ENCODE measurements at places on chromosomes 12 and 14.

DNA sequence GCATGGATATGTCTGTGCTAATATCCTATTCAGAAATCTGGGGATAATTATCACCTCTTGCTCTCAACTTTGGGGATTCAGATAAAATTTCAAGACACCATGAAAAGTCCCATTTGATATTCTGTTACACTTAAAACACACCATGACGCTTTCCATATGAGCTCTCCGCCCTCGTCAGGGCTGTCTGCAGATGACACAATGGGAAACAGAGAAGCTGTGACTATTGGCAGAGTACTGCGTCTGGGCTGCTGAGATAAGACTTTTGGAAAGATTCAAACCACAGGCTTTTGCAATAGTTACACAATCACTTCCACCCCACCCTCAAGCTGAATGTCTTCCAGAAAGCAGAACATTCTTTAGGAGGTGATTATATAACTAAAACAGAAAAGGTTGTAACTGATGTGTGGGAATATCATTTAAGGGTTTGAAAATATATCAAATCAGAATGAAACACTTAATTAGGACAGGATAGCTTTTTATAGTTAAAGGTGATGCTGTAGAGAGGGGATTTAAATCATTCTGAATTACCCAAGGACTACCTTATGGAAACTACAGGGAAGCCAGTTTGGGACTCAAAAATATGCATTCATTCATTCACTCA, 75.3 kb upstream of the TMPO start:
- DNase-seq: no peak

GRCh38 chr12:7116196-7116595, 7.2 kb upstream of the C1RL start:
- no peak for DNase-seq

GRCh38 chr14:92352158-92352985, 29.4 kb downstream of the SLC24A4 start:
- no peak for DNase-seq

GRCh38 chr12:43277651-43278540, 274.1 kb downstream of the ADAMTS20 start:
- DNase-seq: no peak

DNA sequence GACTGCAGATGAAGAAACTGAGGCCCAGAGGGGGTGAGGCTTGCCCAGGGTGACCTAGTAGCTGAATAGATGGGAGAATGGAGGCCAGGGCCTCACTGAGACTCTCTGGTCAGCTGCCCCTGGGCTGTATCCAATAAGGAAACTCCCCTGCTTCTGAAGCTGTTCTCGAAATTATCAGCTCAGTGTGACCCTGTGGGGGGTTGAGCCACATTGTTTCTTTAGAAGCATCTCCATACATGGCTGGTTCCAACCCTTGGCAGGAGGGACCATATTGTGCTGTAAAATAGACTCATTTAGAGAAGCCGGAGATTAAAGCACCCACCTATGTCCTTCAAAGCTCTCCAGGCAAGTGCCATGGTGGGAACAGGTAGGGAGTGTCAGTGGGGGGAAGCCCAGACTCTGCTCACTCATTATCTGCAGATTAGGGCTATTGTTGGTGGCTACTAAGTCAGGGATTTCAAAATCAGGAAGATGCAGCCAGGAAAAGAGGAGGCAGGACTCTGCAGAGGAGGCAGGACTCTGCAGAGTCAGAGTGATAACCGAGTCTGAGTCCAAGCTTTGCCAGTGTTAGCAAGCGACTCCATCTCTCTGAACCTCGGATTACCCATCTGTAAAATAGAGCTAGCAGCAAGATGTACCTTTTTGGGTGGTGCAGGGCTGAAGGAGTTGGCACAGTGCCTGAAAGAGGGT, 3.5 kb downstream of the SERPINA5 start:
- DNase-seq: no peak

- no peak for DNase-seq
Measured at GRCh38 chr14:100403105-100403504, 80.0 kb downstream of the SLC25A47 start.

DNA sequence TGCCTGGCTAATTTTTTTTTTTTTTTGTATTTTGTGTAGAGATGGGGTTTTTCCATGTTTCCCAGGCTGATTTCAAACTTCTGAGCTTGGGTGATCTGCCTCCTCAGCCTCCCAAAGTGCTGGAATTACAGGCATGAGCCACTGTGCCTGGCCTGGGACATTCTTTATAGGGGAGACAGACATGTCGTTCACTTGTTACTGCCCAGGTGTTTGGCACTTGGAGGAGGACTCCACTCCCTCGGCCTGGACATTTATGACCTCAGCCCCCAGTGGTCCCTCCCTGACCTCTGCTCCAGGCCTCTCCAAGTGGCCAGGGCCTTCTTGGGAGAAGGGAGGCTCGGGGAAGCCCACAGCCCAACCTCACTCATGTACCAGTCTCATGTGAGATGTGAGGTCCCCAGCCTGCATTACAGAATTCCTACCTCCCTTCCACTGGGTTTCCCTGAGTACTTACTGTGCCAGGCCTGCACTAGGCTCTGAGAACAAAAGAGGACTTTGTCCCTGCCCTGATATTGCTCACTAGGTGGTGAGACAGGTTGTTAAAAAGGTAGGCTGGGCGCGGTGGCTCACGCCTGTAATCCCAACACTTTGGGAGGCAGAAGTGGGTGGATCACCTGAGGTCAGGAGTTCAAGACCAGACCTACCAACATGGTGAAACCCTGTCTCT, 9.7 kb upstream of the POP5 start:
- DNase-seq: no peak

GRCh38 chr12:6528539-6529235, 5.6 kb upstream of the GAPDH start:
- no peak for DNase-seq

- DNase-seq: no peak
Measured at GRCh38 chr14:59123975-59124374, 64.5 kb upstream of the DAAM1 start.

DNA sequence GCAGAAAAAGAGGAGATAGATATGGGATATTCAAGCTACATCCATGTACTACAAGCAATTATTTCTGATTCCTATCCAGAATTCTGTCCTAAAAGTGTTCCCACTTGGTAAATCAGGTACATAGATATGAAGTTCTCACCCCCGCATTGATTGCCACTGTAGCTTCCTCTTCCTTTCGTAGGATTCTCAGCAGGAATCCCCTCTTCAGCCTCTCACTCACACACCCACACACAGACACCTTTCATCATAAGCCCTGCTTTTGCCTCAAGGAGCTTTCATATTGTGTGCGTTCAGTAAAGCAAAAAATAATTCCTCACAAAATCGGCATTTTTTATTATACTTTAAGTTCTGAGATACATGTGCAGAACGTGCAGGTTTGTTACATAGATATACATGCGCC, 69.8 kb downstream of the ANO4 start:
- no peak for DNase-seq

DNA sequence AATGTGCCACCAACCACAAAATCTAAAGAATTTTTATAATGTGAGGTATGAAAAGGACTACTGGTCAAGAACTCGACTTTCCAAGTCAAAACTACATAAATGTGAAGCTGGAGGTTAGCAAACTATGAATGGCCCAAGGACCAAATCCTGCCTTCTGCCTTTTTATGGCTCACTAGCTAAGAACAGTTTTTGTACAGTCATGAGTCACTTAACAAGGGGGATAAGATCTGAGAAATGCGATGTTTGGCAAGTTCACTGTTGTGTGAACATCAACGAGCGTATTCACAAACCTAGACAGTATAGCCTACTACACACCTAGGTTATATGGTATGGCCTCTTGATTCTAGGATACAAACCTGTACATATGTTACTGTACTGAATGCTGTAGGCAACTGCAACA, 28.2 kb downstream of the FERMT2 start:
- no peak for DNase-seq

DNA sequence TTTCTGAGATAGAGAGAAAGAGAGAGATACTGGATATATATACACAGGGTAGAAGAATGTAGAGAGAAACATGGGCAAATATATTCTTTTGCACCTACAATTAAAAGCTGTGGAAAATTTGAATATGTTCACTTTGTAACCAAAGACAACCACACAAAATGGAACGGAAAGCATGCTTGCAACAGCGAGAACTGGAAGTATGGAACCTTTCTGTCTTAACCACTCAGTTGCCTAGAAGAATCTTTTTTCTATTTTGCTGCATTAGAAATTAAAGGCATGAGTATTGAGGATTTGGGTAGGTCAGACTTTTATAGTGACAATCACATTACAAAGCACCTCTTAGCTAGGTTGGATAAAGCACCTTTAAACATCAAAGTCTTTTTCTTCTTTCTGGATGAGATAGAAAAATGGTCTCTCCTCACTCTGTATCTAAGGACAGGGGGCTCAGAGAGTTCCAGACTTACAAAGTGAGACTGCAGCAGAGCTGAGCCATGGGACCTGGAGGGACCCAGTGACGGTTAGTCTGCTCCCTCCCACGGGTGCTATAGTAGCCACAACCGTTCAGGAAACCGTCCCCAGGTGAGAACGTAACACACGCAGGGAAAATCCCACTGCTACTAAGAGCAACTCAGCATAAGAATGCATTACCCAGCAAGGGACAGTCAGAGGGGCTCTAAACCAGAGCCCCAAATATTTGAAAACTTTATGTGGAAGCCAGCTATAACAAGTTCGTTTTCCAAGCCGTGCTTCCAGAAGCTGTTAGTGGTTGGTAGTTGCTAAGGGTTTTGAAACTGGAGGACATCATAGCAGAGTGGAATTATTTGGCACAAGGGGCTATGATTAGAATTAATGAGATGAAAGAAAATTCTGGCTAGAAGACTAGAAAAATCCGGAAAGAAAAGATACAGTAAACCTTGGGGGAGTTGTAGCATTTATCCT, 97.1 kb downstream of the DAD1 start:
- no peak for DNase-seq

- no peak for DNase-seq
Measured at GRCh38 chr12:76002598-76003354, 28.8 kb downstream of the PHLDA1 start.

- DNase-seq: no peak
Measured at GRCh38 chr12:96051756-96052485, 16.5 kb upstream of the LTA4H start.

- no peak for DNase-seq
Measured at GRCh38 chr12:114767084-114767760, 83.2 kb upstream of the TBX3 start.

GRCh38 chr14:100117026-100117425, 42.4 kb downstream of the DEGS2 start:
- DNase-seq: no peak

GRCh38 chr12:15428632-15429031, 106.3 kb downstream of the PTPRO start:
- no peak for DNase-seq

DNA sequence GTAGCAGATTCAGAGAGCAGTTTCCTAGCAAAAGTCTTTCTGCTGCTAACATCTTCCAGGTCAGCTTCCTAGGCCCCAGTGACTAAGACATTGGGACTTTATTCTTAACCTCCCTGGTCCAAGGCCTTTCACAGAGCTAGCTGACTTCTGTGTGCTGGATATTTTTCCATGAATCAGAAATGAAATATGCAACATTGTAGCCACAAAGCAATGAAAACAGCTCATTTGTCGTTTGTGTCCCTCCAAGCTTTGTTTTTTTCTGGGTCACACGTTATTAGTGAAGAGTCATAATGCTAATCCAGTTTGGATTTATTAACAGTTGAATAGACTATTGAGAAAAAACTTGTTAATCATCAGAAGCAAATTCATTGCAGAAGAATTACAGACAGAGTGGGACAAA, 82.4 kb downstream of the ARF6 start:
- no peak for DNase-seq

GRCh38 chr14:96536807-96537206, 34.6 kb downstream of the PAPOLA start:
- no peak for DNase-seq

DNA sequence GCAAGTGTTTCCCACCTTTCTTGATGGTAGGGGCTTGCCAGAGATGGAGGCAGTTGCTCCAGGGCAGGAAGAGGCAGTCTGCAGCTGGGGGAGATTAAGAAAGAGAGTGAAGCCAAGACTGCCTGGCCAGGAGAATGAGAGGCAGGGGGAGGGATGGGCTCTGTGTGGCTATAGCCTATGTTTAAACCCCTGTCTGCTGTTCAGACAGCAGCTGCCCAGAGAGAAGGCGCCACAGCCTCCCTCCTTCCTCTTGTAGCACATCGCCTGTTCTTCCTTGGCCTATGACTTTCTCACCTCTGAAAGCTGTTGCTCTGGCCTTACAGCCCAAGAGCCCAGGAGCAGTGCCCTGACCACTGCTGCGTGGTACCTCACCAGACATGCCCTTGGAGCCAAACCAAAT, 61.7 kb downstream of the EMP1 start:
- DNase-seq: no peak

DNA sequence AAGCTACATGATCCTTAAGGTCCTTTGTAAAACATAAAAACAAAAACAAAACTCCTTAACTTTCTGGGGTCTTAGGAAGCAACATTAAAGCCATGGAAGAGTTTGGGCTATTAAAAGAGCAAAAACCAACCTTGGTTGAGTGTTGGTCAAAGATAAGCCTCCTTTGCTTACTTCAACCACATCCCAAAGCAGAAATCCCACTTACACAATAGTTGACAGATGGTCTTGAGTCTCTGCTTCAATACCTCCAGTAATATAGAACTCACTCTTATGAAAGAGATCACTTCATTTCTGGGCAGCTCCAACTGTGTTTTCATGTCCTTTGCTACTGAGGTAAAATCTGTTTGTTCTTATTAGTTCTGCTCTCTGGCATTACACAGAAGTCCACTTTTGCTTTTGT, 125.8 kb downstream of the SLC38A4 start:
- DNase-seq: no peak

DNA sequence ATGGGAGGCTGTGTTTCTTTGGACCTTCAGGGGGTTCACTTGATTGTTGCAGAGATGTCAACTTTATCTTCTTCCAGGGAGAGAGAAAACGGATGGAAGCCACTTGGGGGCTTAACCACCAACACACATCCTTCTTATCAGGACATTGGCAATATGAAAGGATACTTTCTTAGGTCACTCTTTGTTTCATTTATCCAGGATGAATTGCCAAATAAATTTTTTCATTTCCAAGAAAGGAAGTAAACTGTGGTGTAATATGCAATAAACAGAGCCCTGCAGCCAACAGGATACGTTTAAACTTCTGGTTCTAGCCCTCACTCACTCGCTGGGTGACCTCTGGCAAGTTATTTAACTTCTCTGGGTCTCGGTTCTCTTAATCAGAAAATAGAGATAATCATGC, 77.8 kb downstream of the CCDC60 start:
- DNase-seq: no peak

DNA sequence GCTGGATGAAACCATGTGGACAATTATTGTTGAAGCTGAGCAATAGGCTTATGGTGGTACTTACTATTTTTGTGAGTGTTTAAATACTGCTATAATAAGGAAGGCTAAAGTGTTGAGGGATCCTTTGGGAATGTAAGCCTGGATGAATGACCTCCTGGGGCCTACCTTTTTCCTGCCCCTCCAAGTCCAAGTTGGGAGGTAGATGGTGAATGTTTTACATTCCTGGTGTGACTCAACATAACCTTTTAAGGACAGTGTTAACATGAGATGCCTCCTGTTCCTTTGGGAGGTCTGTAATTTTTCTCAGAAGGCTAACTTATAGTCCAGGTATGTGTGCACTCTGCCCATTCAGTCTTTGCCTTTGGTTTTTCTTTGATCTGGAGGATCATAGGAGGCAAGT, 315.9 kb downstream of the NRXN3 start:
- no peak for DNase-seq

- no peak for DNase-seq
Measured at GRCh38 chr14:65976761-65977404, 509.3 kb upstream of the CCDC196 start.

- DNase-seq: no peak
Measured at GRCh38 chr12:111046896-111047295, 126.5 kb upstream of the MYL2 start.
